ENCODE measurements at places on chromosomes 11 and 22.

GRCh38 chr11:14529951-14530350 lies 9.8 kb upstream of the PSMA1 start:
- no peak for DNase-seq

- DNase-seq: no peak
Observed at GRCh38 chr11:15901054-15901453, 455.3 kb downstream of the SOX6 start.

DNA sequence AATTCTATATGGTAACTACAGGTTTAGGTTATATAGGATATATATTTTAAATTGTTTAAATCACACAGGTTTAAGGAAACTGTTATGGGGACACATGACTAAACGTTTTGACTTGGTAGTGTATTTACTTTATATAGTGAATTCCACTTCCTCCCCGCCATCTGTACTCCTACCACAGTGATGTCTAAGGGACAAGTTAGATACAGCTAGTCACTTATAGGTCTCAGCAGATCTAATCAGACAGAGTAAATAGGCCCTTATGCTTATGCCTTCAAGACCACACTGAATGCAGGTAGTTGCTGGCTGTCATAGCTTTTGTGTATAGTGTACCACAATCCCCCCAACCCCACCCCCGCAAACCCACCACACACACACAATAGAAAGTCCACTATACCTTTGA lies 8.2 kb downstream of the SESN3 start:
- DNase-seq: no peak

GRCh38 chr22:45207981-45208664 lies 32.6 kb downstream of the KIAA0930 start:
- DNase-seq: peak; percentile 76

DNA sequence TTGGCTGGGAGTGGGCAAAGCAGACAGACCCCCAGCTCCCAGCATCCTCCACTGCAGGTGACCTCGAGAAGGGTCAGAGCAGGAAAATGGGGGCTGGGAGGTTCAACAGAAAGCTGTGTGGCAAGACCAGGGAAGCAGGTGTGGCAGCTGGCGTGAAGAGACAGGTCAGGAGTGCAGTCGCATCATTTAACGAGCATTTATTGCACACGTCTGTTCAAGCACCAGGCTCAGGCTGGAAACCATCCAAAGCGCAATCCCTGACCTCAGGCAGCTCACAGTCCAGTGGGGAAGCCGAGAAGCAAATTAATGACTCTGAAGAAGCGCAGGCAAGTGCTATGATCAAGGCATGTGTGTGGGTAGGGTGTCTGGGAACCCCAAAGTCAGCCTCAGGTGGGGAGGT lies 7.4 kb downstream of the SLC25A45 start:
- no peak for DNase-seq

DNA sequence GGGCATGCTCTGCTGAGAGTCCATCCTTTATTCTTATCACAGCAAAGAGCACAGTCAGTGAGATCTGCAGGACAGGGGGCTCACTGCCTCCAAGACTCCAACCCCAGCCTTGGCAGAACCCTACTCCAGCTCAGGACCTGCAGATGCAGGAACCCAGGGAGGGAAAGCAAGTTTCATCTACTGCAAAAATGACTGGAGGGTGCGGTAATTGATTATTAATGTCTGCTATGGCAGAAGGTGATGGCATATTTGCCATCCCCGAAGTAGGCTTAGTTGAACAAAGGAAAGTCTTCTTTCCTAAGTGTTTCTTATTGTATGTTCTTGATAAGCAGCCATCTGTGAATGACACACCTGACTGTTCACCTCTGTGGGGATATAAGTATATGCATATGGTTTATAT lies 9.2 kb downstream of the SCUBE1 start:
- DNase-seq: no peak

GRCh38 chr22:32352681-32353080 lies 5.0 kb upstream of the RFPL3 start:
- no peak for DNase-seq

DNA sequence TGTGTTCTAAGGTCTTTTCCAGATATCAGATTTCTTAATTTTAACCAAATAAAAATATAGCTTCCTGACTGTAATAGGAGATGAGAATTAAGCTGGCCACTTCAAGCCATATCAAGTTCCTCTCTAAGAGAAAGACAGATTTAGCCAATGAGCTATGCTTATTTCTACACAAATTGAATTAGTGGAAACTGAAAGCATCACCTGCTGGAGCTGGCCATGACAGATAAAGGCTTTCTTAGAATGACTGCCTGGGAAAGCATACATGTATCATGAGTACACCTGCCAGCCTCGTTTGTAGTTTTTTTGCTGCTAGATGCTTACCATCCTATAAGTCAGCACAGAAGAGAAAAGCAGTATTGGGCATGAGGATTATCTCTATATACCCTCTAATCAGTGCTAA lies 53.5 kb upstream of the DBX1 start:
- DNase-seq: no peak

- peak; percentile 89 for DNase-seq
Observed at GRCh38 chr11:27933992-27934829, 173.7 kb downstream of the KIF18A start.

GRCh38 chr11:84384731-84385130 lies 1098.6 kb upstream of the CCDC90B start:
- DNase-seq: peak; percentile 3

GRCh38 chr11:10139656-10140055 lies 154.4 kb downstream of the SBF2 start:
- DNase-seq: no peak

DNA sequence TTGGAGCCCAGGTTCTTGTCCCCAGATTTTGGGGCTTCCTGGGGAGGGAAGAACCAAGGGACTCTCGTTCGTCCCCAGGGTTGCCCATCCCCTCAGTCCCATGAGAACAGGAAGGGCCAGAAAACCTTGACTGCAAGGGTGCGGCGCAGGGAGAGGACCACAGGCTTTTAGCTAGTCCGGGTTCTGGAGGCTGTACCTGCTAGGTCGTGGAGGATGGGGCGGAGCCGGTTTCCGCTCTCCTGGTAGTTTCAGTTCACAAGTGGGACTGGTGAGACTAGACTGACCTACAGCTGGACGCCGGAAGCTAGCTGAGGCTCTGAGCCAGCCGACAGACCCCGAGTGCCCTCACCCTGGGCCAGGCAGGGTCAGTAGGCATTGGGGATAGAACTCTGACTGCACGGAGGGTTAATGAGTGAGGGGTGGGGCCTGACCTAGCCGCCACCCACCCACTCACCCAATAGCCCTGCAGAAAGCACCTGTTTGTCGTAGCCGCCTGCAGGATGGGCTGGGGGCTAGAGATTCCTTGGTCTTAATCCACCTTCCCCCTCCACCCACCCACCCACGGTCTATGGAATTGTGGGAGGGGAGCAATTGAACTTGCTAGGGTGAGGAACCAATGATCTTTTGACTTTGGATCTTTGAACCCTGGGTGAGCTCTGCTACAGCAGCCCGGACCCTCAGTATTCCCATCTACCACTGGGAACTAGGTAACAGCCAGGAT lies 1.5 kb downstream of the MAFF start:
- DNase-seq: no peak

DNA sequence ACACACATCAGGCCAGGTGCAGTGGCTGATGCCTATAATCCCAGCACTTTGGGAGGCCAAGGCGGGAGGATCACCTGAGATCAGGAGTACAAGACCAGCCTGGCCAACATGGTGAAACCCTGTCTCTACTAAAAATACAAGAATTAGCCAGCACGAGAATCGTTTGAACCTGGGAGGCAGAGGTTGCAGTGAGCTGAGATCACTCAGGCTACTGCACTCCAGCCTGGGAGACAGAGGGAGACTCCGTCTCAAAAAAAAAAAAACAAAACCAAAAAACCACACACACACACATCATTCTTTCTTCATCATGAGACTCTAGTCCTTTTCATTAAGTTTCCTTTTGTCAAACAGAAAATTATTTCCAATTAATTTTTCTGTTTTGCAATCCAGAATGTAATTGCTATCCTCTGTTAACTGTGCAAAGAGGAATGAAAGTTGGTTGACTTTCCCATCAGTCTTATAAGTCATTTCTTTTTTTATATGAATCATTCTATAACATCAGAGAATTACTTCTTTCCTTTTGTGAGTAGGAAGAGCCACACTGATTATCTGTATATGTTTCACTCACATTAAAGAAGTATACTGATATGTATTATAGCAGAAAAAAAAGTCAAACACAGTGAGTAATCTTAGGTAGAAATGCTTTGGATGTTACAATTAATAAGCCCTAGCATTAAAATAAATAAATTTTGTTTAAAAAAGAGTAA lies 52.2 kb downstream of the HORMAD2 start:
- no peak for DNase-seq

- DNase-seq: no peak
Observed at GRCh38 chr11:95697614-95698408, 91.8 kb downstream of the FAM76B start.

- no peak for DNase-seq
Observed at GRCh38 chr22:43004362-43005035, 10.4 kb downstream of the PACSIN2 start.

- DNase-seq: no peak
Observed at GRCh38 chr11:126160345-126161022, 51.0 kb downstream of the RPUSD4 start.

- DNase-seq: no peak
Observed at GRCh38 chr11:60169264-60169915, 13.5 kb downstream of the MS4A6A start.

DNA sequence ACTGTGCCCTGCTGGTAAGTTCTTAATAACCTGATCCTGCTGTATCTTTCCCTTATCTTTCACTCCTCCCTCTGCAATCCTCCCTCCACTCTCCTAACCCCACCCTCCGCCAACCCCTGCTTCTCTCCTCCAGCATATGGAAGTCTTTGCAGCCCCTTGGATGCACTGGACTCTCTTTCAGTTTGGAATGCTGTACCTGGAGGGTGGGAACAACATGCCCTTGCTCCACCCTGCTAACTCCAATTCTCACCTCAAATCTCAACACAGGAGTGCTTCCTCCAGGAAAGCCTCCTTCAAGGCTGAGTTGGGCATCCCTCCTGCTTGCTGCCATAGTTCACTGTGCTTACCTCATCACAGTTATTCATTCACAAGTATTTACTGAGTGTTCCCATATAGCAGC lies 52.8 kb upstream of the LDLRAD3 start:
- no peak for DNase-seq

- DNase-seq: no peak
Observed at GRCh38 chr22:49767355-49768062, 60.2 kb downstream of the BRD1 start.

- DNase-seq: no peak
Observed at GRCh38 chr11:26572770-26573402, 823 bp upstream of the MUC15 start.

DNA sequence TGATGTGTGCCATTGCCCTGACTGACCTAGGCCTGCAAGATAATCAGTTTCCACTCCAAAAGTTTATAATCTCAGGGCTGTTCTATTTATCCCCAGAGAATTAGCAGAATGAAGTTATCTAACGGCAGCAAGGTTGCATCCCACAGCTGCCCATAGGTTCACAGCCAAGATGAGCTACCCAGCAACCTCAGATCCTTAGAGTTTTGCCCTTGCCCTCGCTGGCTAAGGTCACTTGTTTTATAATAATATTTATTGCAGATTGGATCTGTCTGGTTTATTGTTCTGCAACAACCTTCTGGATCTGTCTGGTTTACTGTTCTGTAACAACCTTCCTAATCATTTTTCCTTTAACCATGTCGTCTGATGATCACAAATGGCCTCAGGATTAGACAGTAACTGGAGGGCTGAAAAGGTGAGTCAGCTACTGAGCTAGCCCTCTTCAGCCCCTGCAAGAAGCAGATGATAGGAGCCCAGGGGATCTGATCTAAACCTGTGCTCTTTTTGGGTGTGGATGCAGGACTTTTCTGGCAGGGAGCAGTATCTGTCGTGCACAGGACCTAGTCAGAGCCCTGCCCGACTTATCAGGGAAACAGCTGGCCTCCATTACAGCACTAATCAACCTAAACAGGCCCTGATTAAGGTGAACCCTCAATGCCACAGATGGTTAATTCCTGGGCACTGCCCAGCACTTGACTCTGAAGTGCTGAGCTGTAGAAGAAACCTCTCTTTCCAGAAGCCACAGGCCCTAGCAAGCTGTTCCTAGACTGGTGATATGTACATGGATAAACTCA lies 642.9 kb upstream of the KIRREL3 start:
- no peak for DNase-seq

DNA sequence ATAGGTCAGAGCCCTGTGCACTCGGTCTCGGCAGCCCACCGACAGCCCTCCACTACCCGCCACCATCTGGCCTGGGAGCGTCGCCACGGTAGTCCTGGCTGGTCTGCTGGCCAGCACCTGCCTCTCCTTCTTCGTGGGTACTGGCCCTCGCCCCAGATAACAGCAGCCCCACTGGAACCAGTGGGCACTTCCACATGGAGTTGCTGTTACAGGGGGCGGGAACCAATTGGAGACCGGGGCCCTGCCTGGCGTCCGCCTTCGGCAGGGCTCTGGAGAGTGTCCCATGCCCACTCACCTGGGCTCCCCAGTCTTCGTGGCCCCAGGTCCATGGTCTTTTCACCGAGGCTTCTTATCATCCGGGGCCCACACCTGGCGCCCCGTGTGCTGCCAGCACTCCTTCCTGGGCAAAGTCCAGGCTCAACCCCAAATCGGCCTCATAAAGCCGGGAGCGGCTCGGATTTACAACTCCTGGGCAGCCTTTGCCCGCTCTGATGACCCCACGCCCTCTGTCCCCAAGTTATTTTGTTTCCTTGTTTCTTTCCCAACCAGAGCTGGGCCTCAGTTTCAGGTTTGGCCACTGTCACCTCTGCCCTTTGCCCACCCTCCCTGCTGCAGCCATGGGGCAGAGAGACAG lies 12.9 kb upstream of the EHD1 start:
- DNase-seq: no peak

GRCh38 chr11:128040603-128041002 lies 546.8 kb downstream of the ETS1 start:
- DNase-seq: no peak

GRCh38 chr11:116517077-116517476 lies 255.7 kb downstream of the BUD13 start:
- DNase-seq: no peak

DNA sequence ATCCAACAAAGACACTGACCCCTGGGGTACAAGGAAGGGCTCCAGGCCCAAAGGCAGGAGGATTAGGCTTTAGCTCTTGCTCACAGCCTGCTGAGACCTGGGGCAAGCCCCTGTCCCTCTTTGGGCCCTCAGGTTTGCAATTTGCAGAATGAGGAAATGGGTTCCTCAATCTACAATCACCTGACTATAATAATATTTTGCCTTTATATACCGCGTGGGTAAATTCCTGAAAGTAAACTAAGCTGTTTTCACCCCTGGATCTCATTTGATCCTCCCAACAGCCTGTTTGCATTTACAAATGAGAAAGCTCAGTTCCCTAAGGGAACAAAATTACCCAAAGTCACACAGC lies 797 bp downstream of the STARD10 start:
- no peak for DNase-seq

DNA sequence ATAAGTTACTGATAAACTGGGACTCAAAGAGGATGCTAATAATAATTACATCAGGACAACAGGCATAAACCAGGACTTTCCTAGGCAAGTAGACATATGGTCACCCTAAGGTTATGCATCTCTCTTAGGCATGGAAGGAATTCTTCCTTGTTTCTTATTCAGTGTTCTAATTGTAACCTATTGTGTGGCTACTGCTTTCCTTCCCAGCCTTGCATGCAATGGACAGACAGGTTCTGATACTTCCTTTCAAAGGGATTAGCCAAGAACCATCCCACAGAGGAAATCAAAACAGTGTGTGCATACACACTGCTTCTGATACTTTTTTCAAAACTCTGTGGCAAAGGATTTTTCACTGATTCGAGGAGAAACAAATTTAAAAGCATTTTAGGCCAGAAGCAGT lies 48.3 kb downstream of the RRAS2 start:
- DNase-seq: no peak

- DNase-seq: no peak
Observed at GRCh38 chr11:117449111-117449693, 121.5 kb downstream of the CEP164 start.
